ENCODE measurements at places on chromosomes 11 and 22.
A peak's percentile ranks its signal among the peaks of the same experiment; 100 is the strongest.

DNA sequence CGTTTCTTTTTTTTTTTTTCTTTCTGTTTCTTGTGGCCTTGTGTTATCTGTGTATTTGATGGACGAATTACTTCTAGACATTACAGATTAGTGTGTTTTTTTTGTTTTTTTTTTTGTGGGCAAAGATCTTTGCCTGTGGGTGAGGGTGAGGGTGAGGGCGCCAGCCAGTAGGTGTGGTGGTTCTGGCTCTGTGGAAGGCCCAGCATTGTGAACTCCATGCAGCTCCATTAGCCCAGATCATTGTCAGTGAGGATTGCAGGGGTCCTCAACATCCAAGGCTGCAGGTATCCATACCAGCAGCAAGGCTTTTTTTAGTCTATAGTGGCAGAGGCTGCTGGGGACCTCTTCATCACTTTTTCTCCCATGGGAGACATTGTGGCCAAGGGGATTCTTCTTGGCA, 13.7 kb downstream of the BIRC2 start:
- no peak for DNase-seq

DNA sequence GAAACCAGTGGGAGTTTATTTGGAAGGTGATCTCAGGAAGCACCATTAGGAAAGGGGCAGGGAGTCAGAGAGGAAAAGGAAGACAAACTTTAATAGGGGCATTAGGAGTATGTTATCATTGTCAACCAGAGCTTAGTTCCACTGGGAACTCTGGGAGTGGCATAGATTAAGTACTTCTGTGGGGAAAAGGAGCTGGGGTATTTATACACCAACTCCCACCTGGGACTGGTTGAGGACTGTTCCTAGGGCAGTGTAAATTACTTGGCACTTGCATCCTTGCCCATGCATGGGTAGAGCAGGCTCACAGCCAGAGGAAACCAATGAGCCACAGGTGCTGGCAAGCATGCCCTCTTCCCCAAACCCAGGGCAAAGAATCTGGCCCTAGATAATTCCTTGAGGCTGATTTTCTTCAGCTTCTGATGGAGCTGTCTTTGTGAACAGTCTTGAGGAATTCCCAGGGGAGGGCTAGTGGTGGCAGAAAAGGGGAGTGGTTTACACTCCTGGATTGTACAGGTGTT, 541.2 kb downstream of the MIAT start:
- no peak for DNase-seq

GRCh38 chr11:75508051-75508561, 17.6 kb downstream of the GDPD5 start:
- no peak for DNase-seq

- DNase-seq, result no peak
Observed at GRCh38 chr11:72981080-72981479, 161.0 kb downstream of the FCHSD2 start.

DNA sequence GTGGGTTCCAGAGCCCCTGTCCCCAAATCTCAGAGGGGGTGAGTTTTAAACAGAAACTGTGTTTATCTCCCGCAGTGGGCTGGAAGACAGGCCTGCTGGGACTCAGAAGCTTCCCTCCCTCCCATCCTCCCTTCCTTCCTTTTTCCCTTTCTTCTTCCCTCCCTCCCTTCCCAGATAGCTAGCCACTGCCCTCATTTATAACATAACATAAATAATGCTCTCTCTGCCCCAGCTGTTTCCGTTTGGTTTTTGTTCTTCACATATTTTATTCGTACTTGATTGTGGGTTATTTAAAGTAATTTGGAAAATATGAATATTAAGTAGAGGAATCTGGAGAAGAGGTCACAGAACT, 140.9 kb downstream of the TEAD1 start:
- DNase-seq, result no peak

DNA sequence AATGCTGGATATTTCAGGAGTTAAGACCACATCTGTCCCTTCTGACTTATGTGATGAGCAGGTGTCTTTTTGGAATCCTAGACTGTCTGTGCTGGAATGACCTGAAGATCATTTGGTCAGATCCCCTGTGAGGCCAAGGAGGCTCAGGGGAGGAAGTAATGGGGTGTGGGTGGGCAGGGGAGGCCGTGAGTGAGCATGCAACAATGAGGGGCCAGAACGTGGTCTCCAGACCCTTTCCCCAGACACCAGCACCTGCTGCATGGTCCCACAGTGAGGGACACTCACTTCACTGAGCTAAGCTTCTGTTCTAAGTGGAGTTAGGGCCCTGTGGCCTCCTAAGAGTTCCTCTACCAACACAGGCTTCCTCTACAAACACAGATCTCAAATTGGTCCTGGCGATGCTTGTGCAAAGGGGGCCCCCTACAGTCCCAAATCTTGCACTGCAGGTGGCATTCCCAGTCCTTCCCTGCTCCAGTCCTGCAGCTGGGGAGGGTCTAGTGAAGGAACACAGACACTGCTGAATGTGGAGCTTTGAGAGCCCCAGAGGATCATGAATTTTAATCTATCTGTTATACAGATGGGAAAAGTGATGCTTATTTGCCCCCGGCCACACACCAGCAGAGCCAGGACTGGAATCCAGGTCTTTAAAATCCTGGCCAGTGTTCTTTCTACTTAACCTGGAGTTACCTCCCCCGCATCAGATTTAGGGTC, 7.4 kb downstream of the USP2 start:
- DNase-seq, result no peak

- DNase-seq, result no peak
Observed at GRCh38 chr22:33971561-33971961, 51.3 kb upstream of the LARGE1 start.

GRCh38 chr11:45385423-45385822, 99.3 kb upstream of the SYT13 start:
- no peak for DNase-seq

DNA sequence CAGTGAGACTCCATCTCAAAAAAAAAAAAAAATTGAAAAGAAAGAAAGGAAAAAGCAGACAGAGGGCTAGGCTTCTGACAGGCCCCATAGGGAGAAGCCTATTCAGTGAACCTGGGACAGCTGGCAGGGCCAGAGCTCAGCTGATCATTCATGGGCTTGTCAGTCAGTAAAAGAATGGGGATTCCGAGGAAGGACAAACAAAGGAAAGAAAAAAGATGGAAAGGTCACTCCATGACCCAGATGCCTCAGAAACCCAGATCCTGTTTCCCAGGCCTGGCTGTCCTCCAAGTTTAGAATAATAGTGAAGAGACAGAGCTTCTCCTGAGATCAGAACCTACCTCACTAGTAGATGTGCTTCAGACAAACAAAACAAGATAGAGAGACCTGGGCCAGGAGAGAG, 34.3 kb upstream of the ASPHD2 start:
- DNase-seq, result no peak

DNA sequence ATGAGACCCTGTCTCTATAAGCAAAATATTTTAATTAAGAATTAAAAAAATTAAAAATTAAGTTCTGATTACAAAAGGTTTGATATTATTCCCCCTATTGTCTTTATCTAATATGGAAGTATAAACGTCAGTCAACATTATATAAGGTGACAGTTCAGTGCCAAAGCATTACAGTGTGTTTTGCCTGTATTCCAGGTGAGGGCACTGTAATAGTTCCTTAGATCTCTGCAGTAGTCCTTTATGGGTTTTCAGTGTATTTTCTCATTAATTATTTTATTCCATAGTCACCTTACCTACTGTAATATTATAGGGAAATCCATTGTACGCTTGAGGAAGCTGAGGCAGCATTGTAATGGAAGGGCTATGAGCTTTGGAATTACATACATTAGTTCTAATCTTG, 33.0 kb downstream of the FAR1 start:
- DNase-seq, result no peak

GRCh38 chr22:26996154-26996553, 338.8 kb downstream of the MIAT start:
- no peak for DNase-seq

DNA sequence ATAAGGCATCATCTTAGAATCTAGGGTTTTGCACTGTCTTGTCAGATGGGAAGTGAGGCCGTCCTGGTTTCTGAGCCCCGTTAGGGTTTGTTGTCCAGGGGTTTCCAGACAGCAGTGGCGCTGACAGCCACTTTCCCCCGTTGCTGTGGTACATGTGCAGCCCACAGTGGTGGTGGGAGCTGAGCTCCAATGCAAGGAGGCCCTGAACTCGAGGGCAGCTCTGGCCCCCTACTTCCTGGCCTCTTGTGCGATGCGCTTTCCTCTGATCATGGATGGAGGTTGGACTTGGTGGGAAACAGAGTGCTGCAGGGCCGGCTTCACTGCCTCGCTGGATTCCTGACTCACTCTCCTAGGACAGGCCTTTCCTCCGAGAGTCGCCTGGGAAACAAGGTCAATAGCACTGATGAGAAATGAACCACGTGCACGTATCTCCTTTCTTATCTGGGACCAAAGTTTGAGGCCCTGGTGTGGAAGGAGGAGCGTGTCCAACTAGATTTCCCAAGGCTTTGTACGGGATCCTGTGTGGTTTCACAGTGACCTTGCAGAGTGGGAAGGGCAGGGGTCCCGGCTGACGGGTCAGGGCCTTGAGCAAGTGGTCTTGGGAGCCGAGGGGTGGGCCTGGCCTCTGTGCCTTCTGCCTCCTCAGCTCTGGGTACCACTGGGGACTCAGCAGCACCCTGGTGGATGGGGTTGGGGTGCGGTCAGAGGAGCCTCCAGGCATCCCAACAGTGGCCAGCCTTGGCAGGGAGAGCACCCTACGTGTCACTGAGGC, 3.7 kb downstream of the PHRF1 start:
- DNase-seq, result no peak

GRCh38 chr22:44256556-44257485, 55.9 kb downstream of the SHISAL1 start:
- DNase-seq, result no peak

- DNase-seq, result no peak
Observed at GRCh38 chr11:93541884-93542810, 1.0 kb downstream of the SMCO4 start.

- no peak for DNase-seq
Observed at GRCh38 chr11:72026090-72026489, 27.4 kb downstream of the IL18BP start.

GRCh38 chr11:65363770-65364169, 9.2 kb downstream of the TIGD3 start:
- no peak for DNase-seq

- no peak for DNase-seq
Observed at GRCh38 chr11:9570313-9571025, 3.0 kb upstream of the WEE1 start.

GRCh38 chr11:71432761-71433647, 15.2 kb downstream of the DHCR7 start:
- DNase-seq, result no peak

DNA sequence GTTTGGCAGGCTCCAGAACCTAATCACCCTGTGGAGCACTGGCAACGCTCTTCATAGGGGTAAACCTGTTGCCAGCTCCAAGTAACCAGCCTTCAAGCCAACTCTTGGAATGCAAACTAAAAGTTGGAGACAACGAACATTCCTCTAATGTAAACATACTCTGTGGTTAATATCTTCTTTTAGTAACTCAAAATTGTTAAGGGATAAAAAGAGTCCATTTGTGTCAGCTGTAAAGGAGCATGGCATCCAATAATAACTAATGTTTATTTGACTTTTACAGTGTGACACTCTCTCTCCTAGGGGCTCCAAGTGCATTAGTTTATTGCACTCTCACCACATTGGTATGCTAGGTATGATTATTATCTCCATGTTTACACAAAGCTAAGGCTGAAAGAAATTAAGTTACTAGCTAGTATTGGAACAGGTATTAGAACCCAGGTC, 31.0 kb upstream of the AMOTL1 start:
- DNase-seq, result no peak

- DNase-seq, result no peak
Observed at GRCh38 chr11:130122141-130122575, 37.4 kb upstream of the ST14 start.

DNA sequence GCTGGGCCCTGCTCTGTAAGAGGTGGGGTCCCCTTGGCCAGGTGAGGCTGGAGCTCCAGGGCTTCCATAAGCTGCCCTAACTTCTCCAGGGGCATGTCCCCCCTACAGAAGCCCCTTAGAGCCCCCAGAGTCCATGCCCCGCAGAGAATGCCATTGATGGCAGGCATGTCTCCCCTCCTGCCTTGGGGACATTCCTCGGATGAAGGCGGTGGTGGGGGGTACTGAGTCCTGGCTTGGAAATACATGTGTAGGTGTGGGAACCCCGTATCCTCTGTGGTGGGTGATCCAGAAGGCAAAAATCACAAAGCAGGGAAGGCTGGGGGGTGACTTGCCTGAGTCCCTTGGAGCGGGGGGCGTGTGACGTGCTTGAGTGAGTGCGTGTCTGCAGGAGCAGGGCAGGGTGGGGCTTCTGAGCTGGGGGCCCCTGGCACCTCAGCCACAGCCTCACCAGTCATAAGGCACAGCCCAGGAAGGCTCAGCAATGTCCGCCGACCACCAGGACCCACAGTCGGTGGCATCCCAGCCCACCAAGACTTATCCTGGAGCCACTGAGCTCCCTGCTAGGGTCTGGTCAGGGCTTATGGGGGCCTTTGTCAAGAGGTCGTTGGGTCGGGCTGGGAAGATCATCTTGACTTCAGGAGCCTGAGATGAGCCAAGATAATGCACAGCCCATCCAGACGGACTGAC, 69.8 kb upstream of the KCNQ1OT1 start:
- DNase-seq, result no peak

DNA sequence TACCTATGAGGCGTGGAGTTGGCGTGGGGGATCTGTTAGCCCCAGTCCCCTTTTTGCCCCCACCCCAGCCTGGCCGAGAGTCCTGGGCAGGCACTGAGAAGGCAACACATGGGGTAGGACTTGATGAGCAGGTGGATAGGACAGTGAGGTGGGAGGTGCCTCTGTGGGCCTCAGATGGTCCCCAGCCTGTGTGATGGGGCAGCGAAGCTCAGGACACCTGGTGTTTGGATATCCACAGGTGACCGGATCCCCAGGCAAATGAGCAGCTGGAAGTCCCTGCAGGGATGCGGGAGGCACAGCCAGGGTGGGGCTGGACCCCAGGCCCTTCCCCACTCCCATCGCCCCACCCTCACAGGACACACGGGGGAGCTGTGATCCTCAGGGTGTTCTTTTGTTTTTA, 9.7 kb downstream of the FBLN1 start:
- DNase-seq, result no peak

- peak; percentile 53 for DNase-seq
Observed at GRCh38 chr11:67266449-67267187, at the start of gene GRK2. Gene GRK2, plus strand, starts transcription at chr11:67266473. Its CDS starts 227 bp downstream, at chr11:67266700.

GRCh38 chr11:86579406-86579731, 93.0 kb downstream of the ME3 start:
- DNase-seq, result no peak

- DNase-seq, result no peak
Observed at GRCh38 chr22:32858121-32858703, 56.7 kb downstream of the TIMP3 start.
